ENCODE measurements at places on chromosomes 7 and 10.

GRCh38 chr7:2373646-2374045 lies 19.0 kb downstream of the EIF3B start:
- no peak for DNase-seq

DNA sequence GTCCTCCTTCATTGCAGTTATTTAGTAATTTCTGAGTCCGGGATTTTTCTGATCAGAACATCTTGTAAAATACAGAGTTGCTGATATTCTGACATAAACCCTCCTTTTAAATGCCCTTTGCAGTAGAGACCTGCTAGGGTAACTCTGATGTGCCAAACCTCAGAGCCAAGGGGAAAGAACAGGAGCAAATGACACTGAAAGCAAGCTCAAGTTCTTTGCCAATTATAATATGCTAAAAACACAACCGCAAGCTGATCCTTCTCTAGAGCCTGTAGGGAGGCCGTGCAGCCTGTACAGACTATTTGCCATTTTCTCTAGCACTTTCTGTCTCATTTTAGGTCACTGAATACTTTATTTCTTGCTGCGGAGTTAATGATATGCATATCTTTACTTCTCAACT lies 240.4 kb downstream of the CAMK1D start:
- no peak for DNase-seq

- no peak for DNase-seq
These were observed 127.8 kb upstream of the LANCL2 start for GRCh38 chr7:55237156-55237893.

DNA sequence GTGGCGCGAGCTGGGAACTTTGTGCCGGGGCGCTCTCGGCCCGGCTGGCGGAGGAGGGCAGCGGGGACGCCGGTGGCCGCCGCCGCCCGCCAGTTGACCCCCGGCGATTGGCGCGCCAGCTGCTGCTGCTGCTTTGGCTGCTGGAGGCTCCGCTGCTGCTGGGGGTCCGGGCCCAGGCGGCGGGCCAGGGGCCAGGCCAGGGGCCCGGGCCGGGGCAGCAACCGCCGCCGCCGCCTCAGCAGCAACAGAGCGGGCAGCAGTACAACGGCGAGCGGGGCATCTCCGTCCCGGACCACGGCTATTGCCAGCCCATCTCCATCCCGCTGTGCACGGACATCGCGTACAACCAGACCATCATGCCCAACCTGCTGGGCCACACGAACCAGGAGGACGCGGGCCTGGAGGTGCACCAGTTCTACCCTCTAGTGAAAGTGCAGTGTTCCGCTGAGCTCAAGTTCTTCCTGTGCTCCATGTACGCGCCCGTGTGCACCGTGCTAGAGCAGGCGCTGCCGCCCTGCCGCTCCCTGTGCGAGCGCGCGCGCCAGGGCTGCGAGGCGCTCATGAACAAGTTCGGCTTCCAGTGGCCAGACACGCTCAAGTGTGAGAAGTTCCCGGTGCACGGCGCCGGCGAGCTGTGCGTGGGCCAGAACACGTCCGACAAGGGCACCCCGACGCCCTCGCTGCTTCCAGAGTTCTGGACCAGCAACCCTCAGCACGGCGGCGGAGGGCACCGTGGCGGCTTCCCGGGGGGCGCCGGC lies 870 bp downstream of the FZD1 start:
- peak; percentile 30 for DNase-seq

DNA sequence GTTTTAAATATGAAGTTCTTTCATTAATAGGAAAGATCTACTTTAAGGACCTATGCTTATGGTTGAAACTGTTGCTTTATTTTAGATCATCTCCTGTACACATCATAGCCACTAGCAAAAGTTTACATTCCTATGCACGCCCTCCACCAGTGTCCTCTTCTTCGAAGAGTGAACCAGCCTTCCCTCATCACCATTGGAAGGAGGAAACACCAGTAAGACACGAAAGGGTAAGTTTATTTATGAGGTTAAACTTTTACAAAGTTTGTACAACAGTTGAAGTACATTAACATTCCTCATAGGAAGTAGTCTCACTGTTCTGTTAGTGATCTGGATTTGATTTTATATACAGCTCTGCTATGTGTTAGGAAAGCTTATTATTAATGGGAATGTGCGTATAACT lies 16.9 kb downstream of the HBP1 start:
- no peak for DNase-seq

- no peak for DNase-seq
These were observed 23.8 kb upstream of the CHN2 start for GRCh38 chr7:29170781-29171180.

- no peak for DNase-seq
These were observed 622.6 kb upstream of the CELF2 start for GRCh38 chr10:10394933-10395658.

DNA sequence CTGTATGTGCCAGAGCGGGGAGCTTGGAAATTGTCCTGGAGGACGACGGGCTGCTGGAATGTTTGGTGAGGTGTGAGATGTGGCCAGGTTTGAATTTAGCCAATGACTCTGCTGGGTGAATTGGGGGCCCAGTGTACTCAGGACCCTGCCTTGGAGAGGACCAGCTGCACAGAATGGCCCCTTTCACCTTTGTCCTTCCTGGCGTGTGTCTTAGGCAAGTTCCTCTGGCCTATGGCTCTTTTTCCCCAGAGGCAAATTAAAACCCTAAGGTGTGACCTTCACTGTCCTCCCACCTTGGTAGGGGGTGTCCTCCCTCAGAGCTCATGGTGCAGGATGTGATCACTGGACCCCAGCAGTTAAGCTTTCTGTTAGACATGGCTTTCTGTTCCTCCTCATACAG lies 47.8 kb downstream of the CXCL12 start:
- DNase-seq = no peak

DNA sequence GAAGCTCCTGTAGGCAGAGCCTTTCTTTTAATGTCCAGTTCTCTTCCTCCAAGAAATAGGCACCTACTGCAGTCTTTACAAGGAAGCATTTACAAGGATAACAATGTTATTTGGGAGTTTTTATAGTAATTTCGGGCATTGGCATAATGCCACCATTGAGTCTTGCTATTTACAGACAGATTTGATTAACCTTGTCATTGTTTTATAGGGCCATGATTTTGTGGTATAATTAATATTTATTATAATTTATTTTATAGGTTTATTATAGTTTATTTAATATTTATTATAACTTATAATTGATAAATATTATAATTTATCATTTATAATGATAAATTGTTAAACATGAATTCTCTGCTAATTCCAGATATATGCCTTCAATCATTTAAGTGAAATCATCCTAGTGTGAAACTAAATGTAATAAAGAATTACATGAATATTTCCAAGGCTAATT lies 573 bp upstream of the POT1 start:
- DNase-seq = no peak

- no peak for DNase-seq
These were observed 57.8 kb downstream of the CYP51A1 start for GRCh38 chr7:92076509-92076908.

GRCh38 chr7:29228289-29229011 lies 33.9 kb downstream of the CHN2 start:
- no peak for DNase-seq

DNA sequence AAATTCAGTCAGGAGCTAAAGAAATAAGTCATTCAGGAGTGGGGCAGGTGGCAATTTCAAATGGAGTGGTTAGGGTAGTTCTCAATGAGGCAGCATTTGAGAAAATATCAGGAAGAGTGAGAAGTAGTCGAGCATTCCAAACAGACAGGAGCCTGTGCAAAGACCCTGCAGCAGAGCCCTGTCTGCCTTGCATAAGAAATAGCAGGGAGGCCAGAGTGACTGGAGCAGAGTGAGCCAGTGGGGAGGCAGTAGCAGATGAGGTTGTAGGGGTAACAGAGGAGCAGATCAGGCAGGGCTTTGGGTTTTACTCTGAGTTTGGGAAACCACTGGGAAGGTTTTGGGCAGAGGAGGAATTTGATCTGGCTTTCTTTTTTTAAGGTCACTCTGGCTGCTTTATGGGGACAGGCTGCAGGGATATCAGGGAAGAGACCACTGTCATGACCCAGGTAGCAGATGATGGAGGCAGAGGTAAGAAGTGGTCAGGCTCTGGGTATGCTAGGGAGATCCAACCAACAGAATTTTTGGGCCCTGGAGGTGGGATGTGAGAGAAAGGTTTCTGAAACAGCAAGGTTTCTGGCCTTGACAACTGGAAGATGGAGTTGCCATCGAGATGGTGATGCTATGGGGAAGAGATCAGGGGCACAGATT lies 1.3 kb upstream of the BLVRA start:
- no peak for DNase-seq

- DNase-seq = no peak
These were observed 102.9 kb upstream of the MYO3A start for GRCh38 chr10:25831080-25831479.

DNA sequence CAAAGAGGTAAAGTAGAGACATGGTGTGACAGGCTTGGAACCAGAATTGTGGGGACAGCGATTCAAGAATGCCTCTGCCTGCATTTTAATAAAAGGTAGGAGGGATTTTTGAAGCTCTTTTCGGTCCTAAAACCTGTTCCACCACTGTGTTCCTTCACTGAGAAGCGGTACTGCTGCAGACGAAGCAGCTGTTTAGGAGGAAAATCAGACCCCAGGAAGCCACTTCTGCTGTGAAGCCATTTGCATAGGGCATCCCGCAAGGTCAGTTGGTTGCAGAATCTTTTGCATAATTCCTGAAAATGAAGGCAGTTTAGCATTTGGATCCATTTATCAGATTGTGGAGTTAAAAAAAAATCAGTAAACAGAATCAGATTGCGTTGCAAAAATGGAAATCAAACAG lies 183.3 kb upstream of the PRKCQ start:
- no peak for DNase-seq

DNA sequence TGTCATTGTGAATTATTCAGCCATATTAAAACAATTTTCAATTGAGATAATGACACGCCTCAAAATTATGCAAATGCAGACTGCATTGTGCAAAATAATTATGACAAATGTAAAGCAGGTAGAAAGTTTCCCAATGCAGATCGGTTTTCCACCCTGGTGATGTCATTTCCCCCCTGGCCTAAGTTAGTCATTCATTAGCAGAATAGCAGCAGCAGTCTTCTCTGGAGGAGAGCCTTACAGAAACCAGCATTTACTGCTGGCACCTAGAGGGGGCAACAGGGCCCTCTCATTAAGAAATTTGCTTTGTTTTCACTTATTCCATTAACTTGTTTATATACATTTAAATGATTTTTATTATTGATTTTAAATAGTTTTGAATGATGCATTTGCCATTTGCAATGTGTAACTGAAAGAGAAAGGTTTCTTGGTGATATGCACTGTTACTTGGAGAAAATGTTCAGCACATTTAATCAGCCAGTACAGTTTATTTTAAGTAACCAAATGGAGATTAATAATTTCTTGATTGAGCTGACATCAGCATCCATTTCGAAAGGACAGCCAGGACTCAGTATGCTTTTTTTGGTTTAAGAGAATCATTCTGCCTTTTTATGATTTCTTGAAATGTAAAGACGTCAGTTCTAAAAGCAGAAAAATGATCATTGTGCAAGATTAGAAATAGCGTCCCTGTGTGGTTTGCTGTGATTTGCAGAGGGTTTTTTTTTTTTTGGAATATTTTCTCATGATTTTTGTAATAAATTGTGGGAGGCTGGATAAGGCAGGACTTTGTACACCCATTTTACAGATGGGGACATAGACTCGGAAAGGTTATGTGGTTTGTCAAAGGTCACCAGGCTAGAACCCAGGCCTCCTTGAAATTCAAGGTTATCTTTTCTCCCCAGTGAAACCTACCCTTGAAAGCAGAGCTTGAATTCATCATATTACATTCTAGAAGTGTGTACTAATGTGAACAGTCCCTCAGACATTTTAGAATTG lies 3.5 kb downstream of the ARID5B start:
- DNase-seq = peak; percentile 53

GRCh38 chr7:139542308-139543151 lies 19.0 kb downstream of the CLEC2L start:
- DNase-seq = no peak

GRCh38 chr7:30974605-30975255 lies 11.0 kb downstream of the GHRHR start:
- peak; percentile 9 for DNase-seq

DNA sequence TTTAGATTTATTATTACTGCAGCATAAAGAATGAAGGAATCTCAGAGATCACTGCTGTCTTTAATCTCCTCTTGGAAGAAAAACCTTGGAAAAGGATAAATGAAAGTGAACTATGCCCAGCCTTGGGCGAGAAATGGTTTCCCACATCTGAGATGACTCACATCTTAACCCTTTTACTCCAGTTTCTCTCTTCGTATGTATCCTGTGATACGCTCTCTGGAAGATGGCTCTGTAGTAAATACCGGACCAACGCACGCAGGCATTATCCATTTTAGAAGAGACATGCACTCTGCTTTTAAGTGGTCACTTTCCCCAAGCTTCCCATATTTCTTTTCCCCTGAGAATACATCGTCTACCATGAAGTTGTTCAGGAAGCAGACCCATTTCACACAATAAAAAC lies 207.3 kb upstream of the BMPER start:
- no peak for DNase-seq

DNA sequence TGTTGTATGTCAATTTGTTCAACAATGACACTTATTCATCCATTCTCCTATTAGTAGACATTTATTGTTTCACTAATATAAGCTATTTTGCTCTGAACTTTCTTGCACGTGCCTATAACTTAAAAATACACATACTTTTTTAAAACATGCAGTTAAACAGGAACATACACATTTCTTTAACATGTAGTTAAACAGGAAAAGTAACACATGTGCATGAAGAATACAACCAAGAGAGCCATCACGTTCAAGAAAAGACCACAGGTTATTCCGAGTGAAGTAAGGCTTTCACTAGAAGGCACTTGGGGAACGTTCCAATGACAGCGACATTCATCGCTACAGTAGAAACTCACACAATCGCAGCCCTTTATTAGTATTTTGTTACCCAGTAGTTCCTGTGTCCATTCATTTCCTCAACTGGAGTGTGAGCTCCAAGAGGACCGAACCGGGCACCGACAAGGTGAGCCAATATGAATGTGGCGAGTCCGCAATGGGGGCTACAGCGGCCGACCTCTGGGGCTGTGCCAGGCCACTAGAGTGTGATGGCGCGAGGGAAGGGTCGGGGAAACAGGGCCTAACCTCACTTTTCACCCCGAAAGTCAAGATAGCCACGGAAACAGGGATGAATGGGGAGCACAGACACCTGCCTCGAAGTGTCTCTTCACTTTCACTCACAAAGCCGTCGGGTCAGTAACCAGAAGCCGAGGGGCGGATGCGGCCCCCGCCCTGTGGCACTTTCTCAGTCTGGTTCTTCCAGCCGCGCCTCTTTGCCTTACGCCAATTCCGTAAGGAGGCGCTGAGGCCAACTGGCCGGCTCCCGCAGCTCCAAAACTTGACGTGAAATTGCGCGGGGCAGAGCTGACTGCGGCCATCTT lies 775 bp upstream of the SEPTIN7 start:
- DNase-seq = peak; percentile 90

- DNase-seq = no peak
These were observed 14.4 kb downstream of the DENND2A start for GRCh38 chr7:140625908-140626868.

All from CD4-positive, alpha-beta T cell treated with Interleukin-1 beta for 1 hour (primary cell).